Hair follicle dermal papilla cell (primary cell): ENCODE measurements at places on chromosomes 7 and 10. TPM values are rescaled to one million over a fixed set of nuclear protein-coding genes. Genes with fewer than 3 reads are reported as not detected.

PLXNA4 gene
- total RNA-seq = 1.7 and 2.8 TPM in 2 replicates

ZNHIT1 gene
- 49.8 and 60.1 TPM in 2 replicates for total RNA-seq

DNAJC2 gene
- 13.1 and 15.7 TPM in 2 replicates for total RNA-seq

LEP gene
- 3.1 and 4.1 TPM in 2 replicates for total RNA-seq

CCL24 gene
- not detected in 2 replicates for total RNA-seq

MNX1 gene
- 0.12 TPM in 1 of 2 replicates, not detected in the other for total RNA-seq

CCDC3 gene
- 0.36 and 1.5 TPM in 2 replicates for total RNA-seq

TMEM225B gene
- total RNA-seq = 1.5 and 1.6 TPM in 2 replicates

DGKI gene
- 2.3 and 3.5 TPM in 2 replicates for total RNA-seq

PNLIP gene
- total RNA-seq = not detected in 2 replicates

MCM10 gene
- total RNA-seq = 0.81 and 0.85 TPM in 2 replicates

P4HA1 gene
- 181 and 217 TPM in 2 replicates for total RNA-seq

CCDC146 gene
- total RNA-seq = 2.2 and 4.1 TPM in 2 replicates

LGI1 gene
- total RNA-seq = 0.12 TPM in 1 of 2 replicates, not detected in the other

GIMAP1 gene
- 0.16 TPM in 1 of 2 replicates, not detected in the other for total RNA-seq

WIPF3 gene
- total RNA-seq = not detected in 2 replicates

CTNNA3 gene
- total RNA-seq = under 0.01 and 0.24 TPM in 2 replicates

LARP4B gene
- 50.3 and 51.3 TPM in 2 replicates for total RNA-seq

TBC1D12 gene
- 15.2 and 16.9 TPM in 2 replicates for total RNA-seq

NEUROD6 gene
- total RNA-seq = not detected in 2 replicates

ZNF727 gene
- 0.24 and 0.32 TPM in 2 replicates for total RNA-seq

LRRTM3 gene
- total RNA-seq = not detected in 2 replicates

ECHDC3 gene
- 9.4 and 22.7 TPM in 2 replicates for total RNA-seq

NUTM2E gene
- not detected in 2 replicates for total RNA-seq

SEC61A2 gene
- total RNA-seq = 10.1 and 12.8 TPM in 2 replicates

OTUD1 gene
- total RNA-seq = 6.1 and 8.0 TPM in 2 replicates

STEAP4 gene
- 1.5 and 1.8 TPM in 2 replicates for total RNA-seq

ABCA13 gene
- 0.24 and 1.1 TPM in 2 replicates for total RNA-seq

PLAC9 gene
- total RNA-seq = 17.2 and 21.5 TPM in 2 replicates

FGL2 gene
- 0.16 and 0.49 TPM in 2 replicates for total RNA-seq

INSYN2A gene
- 0.16 and 0.24 TPM in 2 replicates for total RNA-seq

TFPI2 gene
- total RNA-seq = 1.9 and 2.8 TPM in 2 replicates

VPS37D gene
- 3.6 and 6.2 TPM in 2 replicates for total RNA-seq

HTR7 gene
- total RNA-seq = 2.7 and 5.2 TPM in 2 replicates

TUBB8 gene
- total RNA-seq = not detected in 2 replicates

ACTR3C gene
- 0.65 TPM in 1 of 2 replicates, not detected in the other for total RNA-seq

FGFR2 gene
- 23.0 and 24.2 TPM in 2 replicates for total RNA-seq

C10orf67 gene
- total RNA-seq = 0.12 and 0.16 TPM in 2 replicates

ANKRD61 gene
- 0.16 TPM in 1 of 2 replicates, not detected in the other for total RNA-seq

WASHC2A gene
- total RNA-seq = 52.2 and 56.1 TPM in 2 replicates

POP7 gene
- total RNA-seq = 23.5 and 23.7 TPM in 2 replicates

UNCX gene
- 0.12 TPM in 1 of 2 replicates, not detected in the other for total RNA-seq

AGK gene
- 24.0 and 31.2 TPM in 2 replicates for total RNA-seq

OPALIN gene
- total RNA-seq = not detected in 2 replicates

SFR1 gene
- total RNA-seq = 7.6 and 7.8 TPM in 2 replicates

LIPN gene
- total RNA-seq = not detected in 2 replicates

LRRC18 gene
- total RNA-seq = not detected in 2 replicates

TMEM229A gene
- not detected in 2 replicates for total RNA-seq

TAC1 gene
- total RNA-seq = not detected in 2 replicates

RBM17 gene
- total RNA-seq = 24.3 and 25.1 TPM in 2 replicates

MACC1 gene
- total RNA-seq = 0.16 and 0.24 TPM in 2 replicates

MAD1L1 gene
- total RNA-seq = 56.1 and 67.5 TPM in 2 replicates

UTF1 gene
- total RNA-seq = not detected in 2 replicates

GIMAP2 gene
- 5.1 and 10.7 TPM in 2 replicates for total RNA-seq

SLC26A4 gene
- total RNA-seq = 0.16 and 0.24 TPM in 2 replicates

HMX3 gene
- total RNA-seq = not detected in 2 replicates

SPDYE9 gene
- not detected in 2 replicates for total RNA-seq

ACSL5 gene
- total RNA-seq = 5.1 and 9.6 TPM in 2 replicates
